ENCODE measurements at places on chromosomes 1 and 21.

GRCh38 chr1:27554759-27555699 lies 48.9 kb downstream of the AHDC1 start:
- DNase-seq = no peak

- no peak for DNase-seq
These were observed 5.0 kb downstream of the KDM5B start for GRCh38 chr1:202802998-202803932.

DNA sequence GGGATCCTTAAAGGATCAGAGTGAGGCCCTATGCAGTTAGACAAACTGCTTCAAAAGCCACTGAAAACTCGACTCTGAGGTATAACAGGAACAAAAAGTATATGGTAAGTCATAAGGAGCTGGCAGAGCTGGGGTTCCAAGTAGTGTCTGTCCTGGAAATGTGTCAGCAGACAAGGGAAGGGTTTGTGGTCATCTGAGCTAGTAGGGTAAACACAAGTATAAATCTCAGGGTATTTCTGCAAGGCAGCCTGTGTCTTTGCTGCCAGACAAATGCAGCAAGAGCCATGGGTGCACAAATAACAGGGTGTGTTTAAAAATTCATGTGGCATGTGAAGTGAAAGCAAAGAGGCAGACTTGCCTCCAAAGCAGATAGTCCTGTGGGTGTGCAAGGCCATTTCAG lies 759.0 kb upstream of the ADAMTS5 start:
- no peak for DNase-seq

GRCh38 chr1:231192620-231193163 lies 30.8 kb downstream of the TRIM67 start:
- no peak for DNase-seq

GRCh38 chr1:22319608-22320007 lies 132.0 kb upstream of the ZBTB40 start:
- DNase-seq = no peak

GRCh38 chr21:41725421-41726031 lies 41.3 kb downstream of the RIPK4 start:
- no peak for DNase-seq

- DNase-seq = no peak
These were observed 206.3 kb upstream of the B3GALT2 start for GRCh38 chr1:193392686-193393085.

DNA sequence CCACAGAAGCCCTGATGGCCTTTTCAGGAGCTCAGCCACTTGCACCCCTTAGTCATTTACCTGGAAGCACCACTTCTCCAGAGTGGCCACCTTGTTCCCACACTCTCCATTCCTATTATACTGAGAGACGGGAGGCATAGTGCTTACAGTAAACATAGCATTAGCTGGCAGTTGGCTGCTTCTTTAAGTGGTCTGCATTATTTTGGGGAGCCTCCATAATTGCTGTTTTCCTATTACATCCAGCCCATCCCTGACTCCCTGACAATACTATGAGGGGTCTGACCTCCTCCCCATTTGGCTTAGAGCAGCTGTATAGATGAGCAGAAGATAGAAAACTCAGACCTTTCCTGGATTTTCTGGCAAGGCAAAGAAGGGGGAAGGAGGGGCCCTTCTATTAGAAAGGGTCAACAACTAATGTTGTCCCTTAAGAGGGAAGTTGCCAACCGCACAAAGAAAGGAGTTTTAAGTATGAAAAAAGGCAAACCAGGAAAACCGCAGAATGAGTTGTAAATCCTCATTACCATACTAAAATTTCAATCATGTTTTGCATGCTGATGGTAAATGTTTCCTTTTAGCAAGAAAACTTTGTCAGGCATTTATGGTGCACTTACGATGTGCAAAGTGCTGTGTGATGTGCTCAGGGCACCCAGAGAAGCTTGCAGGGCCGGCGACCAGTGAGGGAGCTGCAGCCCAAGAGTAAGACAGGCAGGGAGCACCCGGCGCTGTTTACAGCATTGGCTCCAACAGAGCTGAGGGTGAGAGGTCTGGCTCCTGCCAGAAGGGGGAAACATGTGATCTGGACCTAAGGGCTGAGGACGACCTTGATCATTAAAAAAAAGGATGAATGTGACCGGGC lies 167.3 kb downstream of the ZZZ3 start:
- DNase-seq = no peak

DNA sequence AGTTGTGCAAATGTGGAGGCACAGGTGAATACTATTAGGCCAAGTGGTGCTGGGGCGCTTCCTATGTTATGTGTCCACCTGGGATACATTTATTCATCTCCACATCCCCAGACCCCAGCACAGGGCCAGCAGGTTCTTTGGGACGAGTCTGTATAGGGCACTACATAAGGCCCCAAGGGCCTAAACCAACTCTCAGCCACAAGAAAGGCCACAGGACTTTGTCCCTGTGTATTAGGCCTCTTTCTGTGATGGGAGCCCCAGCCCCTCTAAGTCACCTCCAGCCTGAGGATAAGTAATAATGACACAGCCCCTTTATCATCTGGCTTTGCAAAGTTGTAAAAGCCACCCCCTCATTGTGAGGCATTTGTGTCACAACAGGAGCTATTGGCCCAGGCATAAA lies 79.2 kb upstream of the CD1D start:
- DNase-seq = no peak

DNA sequence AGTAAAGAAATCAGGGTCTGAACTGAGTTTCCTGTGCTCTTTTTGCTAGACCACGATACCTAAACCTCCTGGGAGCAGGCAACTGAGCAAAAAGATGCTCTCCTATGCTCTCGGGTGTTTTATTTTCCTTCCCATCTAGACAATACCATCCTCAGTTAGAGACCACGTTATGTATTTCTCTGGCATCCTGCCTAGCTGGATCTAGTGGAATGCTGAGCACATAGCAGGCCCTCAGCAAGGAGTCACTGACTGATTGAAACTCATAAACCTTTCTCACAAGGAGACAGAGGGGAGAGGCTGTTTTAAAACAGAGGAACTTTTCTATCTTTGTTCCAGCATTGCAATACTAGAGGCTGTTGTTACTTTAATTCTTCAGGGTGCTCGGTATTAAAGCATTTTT lies 168.0 kb downstream of the CYYR1 start:
- no peak for DNase-seq

DNA sequence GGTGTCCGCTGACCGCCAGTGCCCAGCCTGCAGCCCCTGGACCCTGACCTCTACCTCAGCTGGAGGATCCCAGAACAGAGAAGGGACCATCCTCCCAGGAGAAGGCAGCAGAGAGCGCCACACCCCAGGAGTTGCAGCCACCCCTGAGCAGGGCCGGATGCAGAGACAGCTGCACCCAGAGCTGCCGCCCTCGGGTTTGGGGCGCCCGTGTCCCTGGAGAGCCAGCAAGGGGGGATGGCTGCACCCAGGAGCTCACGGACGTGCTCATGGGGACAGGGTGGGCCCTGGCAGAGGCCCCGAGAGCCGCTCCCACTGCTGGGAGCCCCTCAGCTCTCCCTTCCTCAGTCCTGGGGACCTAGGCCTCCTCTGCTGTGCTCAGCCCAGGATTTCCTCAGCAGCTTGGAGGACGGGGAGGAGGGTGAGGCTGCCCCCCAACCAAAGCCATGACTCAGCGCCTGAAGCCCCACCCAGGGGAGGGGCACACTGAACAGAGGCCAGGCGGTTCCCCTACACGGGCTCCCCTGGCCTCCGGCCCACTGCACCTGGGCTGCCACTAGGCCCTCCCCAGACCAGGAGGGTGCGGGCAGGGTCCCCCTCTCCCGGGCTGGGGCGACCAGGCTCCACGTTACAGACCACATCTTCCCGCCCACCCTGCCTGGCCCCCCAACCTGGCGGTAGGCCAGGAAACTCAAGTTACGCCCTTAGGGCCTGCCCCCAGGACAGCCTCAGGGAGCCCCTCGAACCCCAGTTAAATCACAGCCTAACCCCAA lies 2.2 kb downstream of the ACAP3 start:
- no peak for DNase-seq

DNA sequence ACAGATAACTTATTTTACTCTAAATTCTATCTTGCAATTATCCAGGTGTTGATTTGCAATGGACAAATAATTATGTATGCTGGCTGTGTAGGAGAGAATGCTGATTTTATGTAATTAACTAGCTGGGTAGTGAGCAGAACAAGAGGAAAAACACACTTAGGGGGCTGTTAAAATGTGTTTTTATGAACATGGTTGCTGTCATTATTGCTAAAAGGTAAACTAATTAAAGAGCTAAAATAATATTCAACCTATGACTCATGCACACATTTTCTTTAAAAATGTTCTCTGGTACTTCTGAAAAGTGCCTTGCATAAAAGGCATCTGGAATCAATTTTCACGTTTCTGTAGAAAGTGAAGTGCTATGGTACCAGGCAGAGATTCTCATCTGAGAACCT lies 192.8 kb upstream of the C8B start:
- DNase-seq = no peak

GRCh38 chr1:167791281-167792187 lies 69.8 kb downstream of the MPZL1 start:
- no peak for DNase-seq

DNA sequence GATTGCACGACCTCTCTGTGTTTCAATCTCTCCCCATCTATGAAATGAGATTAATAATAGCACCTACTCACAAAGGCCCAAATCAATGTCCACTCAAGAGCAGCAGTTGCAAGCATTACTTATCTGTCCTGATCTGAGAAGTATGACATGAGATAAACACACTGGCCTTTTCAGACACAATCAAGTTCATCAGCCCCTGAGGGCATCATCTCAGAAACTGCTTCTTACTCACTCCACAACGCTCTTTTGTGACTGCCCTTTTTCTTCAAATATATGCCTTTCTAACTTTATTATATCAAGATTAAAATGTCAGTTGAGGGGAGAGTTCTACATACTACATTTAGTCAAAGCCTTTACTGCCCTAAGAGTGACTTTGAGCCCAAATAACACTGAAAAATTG lies 371.9 kb upstream of the SPAG17 start:
- no peak for DNase-seq

GRCh38 chr1:9654051-9654833 lies 2.7 kb downstream of the PIK3CD start:
- DNase-seq = no peak

Data from LoVo (cell line).